Vagina (tissue), 2 donors: ENCODE measurements at places on chromosomes 4 and X.

DNA sequence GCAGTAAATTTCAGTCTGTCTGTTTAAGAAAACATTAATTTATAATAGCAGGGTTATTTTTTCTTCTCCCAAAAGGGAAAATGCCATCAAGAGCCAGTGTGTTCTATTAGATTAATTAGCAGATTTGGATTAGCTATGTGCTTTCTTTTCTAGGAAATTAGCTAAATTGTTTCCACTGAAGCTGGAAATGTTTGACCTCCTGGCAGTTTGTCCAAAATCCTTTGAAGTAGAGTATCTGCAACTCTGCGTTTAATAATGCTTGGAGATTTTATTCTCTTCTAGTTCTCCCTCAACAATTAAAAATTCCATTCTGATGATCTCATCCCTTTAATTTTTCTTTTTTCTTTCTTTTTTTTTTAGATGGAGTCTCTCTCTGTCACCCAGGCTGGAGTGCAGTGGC lies 27.1 kb upstream of the HOPX start:
- no peak for DNase-seq

DNA sequence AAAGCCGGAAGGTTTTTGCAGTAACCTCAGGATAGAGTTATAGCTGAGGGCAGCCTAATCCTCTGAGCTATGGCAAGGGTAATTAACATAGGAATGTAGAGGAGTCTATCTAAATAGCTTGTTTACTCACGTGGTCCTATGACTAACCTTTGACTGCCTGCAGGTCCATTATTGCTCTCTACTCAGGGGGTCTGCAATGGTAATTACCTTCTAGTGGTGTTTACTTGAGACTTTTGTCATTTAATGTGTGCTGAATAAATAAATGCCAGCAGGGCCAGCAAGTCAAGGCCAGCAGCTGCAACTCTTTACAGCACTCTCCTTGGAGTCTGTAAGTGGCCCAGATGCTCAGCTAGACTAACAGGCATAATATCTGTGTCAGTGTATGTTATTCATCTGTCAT lies 212.7 kb upstream of the FMR1 start:
- no peak for DNase-seq

GRCh38 chr4:72405417-72405816 lies 163.6 kb downstream of the ADAMTS3 start:
- DNase-seq = no peak

DNA sequence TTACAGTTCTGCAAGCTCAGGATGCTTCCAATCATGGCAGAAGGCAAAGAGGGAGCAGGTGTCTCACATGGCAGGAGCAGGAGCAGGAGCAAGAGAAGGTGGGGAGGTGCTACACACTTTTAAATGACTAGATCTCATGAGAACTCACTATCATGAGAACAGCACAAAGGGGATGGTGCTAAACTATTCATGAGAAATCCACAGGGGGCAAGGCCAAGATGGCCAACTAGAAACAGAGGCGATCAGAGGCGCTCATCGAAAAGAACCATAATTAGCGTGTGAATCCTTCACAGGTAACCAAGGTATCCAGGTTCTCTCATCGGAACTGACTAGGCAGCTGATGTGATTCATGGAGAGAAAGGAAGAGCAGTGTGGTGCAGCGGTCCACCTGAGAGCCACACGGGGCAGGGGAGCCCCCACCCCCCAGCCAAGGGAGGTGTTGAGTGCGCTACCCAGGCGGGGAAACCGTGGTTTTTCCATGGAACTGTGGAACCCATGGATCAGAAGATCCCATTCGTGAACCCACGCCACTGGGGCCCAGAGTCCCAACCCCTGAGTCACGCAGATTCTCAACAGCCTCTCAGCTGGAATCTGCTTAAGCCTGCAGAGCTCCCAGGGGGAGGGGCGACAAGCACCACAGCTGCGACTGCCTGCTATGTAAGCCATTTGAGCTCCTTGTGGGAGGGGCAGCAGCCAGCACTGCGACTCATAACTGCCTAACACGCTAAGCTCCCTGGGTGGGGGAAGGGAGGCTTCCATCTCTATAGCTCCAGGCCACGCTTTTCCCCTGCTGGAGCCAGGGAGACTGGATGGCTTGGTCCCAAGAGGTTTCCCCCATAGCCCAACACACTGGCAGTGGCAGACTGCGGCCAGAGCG lies 46.7 kb downstream of the FGF16 start:
- DNase-seq = no peak

DNA sequence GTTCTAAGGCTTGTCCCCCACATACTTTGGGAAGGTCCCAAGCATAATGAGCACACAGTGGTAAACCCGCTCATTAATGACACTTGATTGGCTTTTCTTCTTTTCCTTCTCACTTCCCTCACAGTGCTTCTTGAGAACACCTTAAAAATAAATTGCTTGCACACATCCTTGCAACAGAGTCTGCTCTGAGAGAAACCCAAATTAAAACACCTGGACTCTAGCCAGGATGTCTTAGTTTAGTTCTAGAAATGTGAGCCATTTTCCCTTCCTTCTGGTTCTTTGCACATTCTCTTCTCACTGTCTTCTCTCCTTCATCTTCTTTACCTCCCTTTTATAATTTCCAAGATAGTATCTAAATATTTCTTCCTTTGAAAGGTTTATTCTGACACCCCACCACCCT lies 35.3 kb upstream of the COX7B2 start:
- no peak for DNase-seq

GRCh38 chrX:39497702-39498265 lies 600.0 kb downstream of the BCOR start:
- DNase-seq = no peak

- DNase-seq = no peak
Measured at GRCh38 chr4:4311193-4311592, 21.1 kb downstream of the ZBTB49 start.

- no peak for DNase-seq
Measured at GRCh38 chrX:131262200-131262599, 26.9 kb downstream of the IGSF1 start.

GRCh38 chr4:4730249-4730648 lies 129.2 kb upstream of the MSX1 start:
- no peak for DNase-seq

DNA sequence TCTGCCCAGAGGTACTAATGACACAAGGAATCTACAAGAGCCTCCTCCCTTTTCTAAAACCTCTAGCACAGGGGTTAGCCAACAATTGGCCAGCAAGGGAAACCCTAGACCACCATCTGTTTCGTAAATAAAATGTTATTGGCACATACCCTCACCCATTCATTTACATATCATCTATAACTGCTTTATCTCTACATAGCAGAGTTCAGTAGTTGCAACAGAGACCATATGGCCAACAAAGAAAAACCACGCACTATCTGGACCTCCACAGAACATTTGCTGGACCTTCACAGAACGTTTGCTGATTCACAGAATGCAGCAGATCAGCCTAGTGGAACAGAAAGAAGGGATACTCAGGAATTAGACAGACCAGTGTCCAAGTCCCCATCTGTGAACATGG lies 9.4 kb downstream of the SLC2A9 start:
- no peak for DNase-seq
